ENCODE measurements at places on chromosomes 7 and 10. TPM values are rescaled to one million over a fixed set of nuclear protein-coding genes. Genes with fewer than 3 reads are reported as not detected.

DNA sequence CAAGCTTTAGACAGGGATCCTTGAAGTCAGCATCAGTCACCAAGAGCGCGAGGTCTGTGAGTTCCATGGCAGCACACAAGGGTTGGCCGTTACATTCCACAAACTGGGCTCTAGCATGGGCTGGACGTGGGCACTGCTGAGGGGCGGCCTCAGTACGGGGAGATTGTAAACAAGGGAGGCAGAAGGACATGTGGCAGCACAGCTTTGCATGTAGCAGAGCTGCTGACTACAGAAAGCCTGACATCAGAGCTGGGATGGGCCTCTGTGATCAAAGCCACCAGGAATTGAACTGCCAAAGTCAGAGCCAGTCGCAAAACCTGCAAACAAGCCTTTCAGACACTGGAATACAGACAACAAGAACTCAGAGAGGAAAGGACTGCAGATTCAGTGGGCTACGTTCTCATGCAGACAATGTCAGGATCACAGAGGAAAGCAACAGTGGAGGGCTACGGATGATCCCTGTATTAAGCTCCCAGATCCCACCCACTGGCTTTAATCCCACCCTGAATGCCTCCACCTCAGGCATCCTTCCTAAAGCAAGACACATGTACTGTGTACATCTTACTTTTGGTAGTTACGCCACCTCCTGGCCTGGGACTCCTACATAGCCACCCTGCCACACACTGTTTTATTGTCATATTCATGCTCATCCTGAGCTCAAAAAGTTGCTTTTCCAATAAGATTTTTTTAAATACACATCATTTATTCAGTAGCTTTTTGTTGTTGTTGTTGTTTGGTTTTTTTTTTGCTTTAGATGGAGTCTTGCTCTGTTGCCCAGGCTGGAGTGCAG is 291.1 kb upstream of the IMMP2L start:
- DNase-seq: no peak

NEBL gene
- 0.58 TPM for polyA plus RNA-seq

DNA sequence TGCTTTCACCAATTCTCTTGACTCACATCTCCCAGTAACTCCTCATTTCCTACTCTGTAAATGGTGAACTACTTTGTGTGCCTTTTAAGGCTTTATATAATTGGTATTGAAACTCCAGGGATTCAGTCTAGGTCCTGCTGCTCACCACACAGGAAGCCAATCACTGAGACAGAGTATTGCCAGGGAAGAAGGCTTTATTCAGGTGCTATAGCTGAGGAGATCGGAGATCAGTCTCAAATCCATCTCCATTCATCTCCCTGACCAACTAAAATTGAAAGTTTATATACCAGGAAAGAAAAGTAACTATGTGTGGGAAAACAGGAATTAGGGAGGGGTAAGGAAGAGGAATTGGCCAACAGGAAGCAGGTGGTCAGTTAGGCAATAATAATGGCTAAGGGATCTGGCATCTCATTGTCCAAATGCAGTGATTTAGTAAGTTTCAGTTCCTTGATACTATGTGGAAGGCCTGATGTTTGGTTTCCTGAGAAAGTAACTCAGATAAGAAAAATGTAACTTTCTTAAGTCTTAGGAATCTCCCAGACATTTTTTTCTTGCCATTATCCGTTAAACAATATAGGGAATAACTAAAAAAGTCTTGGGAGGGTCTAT is 10.2 kb upstream of the SDHAF3 start:
- no peak for DNase-seq

EVX1 gene
- not detected for polyA plus RNA-seq

DNA sequence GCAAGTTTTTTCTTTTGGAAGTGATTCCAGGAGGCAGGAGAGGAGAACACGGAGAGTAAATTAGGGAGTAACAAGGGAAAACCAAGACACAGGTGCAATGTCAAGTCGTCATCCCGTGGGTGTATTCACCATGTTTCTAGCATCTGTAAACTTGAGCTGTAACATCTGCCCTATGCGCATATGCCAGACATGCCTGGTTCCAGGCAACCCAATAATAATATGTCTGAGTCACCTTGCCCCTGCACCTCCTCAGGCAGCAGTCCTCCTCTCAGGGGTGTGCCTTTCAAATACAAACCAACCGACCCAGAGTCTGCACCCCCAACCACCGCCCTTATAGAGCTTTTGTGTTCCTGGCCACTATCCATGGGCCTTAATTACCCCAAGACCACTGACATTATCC is 107.0 kb upstream of the PDE1C start:
- DNase-seq: no peak

GRCh38 chr10:7892146-7892545 is 73.8 kb downstream of the TAF3 start:
- no peak for DNase-seq

Measured in SK-N-SH (cell line).